Hepatocyte (in vitro differentiated cells): ENCODE measurements at places on chromosomes 2 and 18. TPM values are rescaled to one million over a fixed set of nuclear protein-coding genes. Genes with fewer than 3 reads are reported as not detected.
A peak's percentile ranks its signal among the peaks of the same experiment; 100 is the strongest.

DNA sequence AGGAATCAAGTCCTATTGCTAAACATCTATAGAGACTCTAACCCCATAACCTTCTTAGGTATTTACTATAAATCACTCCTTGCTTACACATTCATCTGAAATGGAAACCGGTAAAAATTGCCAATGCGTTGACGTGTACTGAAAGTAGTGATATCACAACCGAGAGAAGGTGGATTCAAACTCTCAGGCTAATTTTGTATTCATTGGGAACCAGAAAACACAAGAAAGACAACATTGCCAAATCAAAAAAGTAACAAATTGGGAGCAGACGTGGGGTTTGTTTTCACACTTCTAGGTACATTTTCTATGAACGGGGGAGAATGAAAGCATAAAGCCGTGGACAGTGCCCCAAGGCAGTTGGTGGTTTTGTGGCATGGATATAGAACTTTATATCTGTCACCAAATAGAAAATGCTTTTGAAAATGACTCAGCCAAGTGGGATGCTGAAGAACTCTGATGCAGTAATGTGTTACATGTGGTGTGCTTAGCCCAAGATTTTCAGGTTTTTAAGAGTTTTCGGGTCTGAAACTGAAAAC, 155.1 kb upstream of the RASGRP3 start:
- H3K4me1 ChIP-seq = no peaks in the 10 kb centered on the region
- H3K27me3 ChIP-seq = no peaks in the 10 kb centered on the region
- DNase-seq = no peak
- H3K4me3 ChIP-seq = no peak overlapping the region
- H3K36me3 ChIP-seq = no peaks in the 10 kb centered on the region

DNA sequence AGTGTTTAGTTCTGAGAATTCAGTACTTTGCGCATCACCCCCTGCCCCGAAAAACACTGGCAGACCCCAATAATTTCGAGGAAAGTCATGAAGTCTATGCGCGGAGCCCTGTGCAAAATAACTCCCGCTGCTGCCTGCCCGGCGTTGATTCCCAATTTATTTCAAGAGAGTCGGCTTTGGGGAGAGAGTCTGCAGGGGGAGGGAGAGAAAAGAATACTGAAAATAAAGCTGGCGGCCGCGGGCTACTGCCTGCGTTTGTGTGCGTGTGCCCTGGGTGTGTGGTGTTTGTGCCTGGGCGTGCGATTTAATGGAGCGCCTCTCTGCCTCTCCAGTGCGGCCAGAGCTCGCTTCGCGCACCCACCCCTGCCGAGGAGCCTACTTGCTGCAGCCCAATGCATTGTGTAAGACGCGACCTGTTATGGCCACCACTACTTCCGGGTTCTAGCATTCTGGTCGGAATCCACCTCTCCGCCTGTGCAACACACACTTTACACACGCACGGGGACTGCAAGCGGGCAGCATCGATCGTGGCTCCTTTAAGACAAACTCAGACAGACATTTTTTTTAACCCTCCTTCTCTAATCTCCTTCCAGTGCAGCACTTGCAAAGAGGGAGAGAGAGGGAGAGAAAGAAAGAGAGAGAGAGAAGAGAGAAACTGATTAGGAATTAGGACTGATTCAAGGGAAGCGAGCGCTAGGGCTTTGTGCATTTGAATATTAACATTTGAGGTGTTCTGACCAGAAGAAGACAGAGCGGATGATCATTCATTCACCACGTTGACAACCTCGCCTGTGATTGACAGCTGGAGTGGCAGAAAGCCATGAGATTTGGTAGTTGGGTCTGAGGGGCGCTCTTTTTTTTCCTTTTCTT, at the start of gene MEIS1:
Gene MEIS1 (plus strand): TSS at position 447 of the 870 bp plus-strand sequence. CDS start 732 bp downstream, outside the sequence.
- H3K27me3 ChIP-seq = no peaks in the 10 kb centered on the region
- H3K36me3 ChIP-seq = no peaks in the 10 kb centered on the region
- peak within 1 kb of the TSS; percentile 93 for H3K27ac ChIP-seq
- peak within 1 kb of the TSS; percentile 57 for H3K4me3 ChIP-seq
- peak; percentile 94 for DNase-seq

GRCh38 chr2:100818606-100819369, 1.2 kb upstream of the NPAS2 start:
- no peaks in the 10 kb centered on the region for H3K36me3 ChIP-seq
- peaks cover 6% of the 10 kb centered on the region for H3K4me1 ChIP-seq
- peaks cover 5% of the 10 kb centered on the region for H3K27me3 ChIP-seq
- peak overlapping the region; percentile 75 for H3K27ac ChIP-seq
- peak; percentile 71 for DNase-seq

DNA sequence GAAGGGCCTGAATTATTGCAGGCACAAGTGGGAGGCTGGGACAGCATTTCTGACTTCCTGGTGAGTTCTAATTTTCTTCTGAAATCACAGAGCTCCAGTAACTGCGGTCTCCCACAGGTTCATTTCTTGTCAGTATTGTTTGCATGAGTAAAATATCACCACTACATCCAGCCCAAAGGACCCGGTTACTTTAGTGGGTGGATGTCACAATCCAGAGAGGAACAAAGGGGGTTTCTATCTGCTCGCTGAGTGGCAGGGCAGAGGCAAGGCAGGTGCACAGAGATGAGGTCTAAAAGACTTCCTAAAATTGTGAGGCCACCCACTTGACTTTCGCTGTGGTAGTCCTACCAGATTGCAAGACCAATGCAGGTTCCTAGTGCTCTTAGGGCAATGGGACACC, 800.4 kb upstream of the ID2 start:
- H3K27ac ChIP-seq = no peak overlapping the region
- no peaks in the 10 kb centered on the region for H3K36me3 ChIP-seq
- H3K4me3 ChIP-seq = no peak overlapping the region
- peaks cover 3% of the 10 kb centered on the region for H3K27me3 ChIP-seq
- no peak for DNase-seq

DNA sequence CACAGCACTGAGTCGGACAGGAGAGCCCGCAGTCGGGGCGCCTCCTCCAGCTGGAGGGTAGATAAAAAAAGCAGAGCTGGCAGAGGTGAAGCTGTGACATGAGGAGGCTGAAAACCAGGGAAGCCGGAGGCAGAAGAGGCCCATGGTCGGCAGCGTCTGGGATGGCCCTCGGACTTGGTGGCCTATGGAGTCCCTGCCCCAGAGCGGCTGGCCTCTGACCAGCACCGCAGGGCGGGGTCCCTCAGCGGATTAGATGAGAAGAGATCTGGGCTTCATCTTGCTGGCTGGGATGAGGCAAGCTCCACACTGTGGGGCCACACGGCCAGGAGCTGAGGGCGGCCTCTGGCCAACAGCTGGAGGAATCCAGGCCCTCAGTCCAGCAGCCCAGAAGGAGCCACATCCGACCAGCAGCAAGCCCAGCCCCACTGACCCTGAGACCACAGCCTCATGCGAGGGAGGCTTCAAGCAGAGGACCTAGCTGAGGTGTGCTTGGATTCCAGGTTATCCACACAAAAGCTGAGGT, 174.1 kb downstream of the EIPR1 start:
- no peaks in the 10 kb centered on the region for H3K27me3 ChIP-seq
- no peak overlapping the region for H3K4me3 ChIP-seq
- no peak for DNase-seq
- H3K4me1 ChIP-seq = no peaks in the 10 kb centered on the region

DNA sequence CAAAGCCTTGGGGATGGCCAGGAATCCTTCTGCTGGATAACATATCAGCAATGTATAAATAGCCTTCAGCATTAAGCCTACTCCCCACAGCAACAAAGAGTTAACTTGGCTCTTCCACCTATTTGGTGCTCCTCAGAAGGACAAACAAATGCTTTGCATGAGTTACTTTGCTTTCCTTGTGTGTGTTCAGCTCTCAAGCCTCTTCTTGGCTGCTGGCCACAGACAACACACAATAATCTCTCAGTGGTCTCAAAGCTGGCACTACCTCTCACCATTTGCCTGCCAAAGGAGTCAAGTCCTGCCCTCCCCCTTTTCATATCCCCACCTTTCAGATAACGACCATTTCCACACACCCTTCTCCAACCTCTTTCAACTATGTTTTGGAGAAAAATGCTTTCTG, 17.5 kb downstream of the FTCDNL1 start:
- H3K4me1 ChIP-seq = no peaks in the 10 kb centered on the region
- DNase-seq = no peak
- no peaks in the 10 kb centered on the region for H3K27me3 ChIP-seq
- H3K4me3 ChIP-seq = no peak overlapping the region

DNA sequence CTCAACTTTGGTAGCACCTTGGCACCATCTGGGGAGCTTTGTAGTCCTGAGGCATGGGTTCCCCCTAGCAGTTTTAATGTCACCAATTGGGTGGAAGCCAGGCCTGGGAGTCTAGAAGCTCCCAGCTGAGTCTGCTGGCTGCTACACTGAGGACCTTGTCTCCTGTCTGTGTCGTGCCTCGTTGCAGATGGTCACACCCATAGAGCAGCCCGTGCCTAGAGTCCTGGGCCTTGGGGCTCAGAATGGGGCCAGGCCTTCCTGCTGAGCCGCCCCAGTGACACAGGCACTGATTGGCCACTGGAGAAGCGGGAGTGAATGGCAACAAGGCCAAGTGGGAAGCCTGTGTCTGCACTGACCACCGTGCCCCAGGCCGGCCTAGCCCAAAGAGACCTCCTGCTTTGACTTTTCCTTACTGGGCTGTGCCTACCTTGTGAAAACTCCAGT, 113.2 kb downstream of the SH3RF3 start:
- no peak for DNase-seq
- no peak overlapping the region for H3K27ac ChIP-seq
- no peaks in the 10 kb centered on the region for H3K36me3 ChIP-seq
- no peaks in the 10 kb centered on the region for H3K27me3 ChIP-seq
- H3K4me1 ChIP-seq = no peaks in the 10 kb centered on the region
- no peak overlapping the region for H3K4me3 ChIP-seq

GRCh38 chr18:54608028-54608642, 17.1 kb downstream of the DYNAP start:
- no peak for DNase-seq
- H3K4me3 ChIP-seq = no peak overlapping the region
- no peaks in the 10 kb centered on the region for H3K36me3 ChIP-seq
- no peaks in the 10 kb centered on the region for H3K27me3 ChIP-seq
- peaks cover 6% of the 10 kb centered on the region for H3K4me1 ChIP-seq
- H3K27ac ChIP-seq = peak overlapping the region; percentile 85

DNA sequence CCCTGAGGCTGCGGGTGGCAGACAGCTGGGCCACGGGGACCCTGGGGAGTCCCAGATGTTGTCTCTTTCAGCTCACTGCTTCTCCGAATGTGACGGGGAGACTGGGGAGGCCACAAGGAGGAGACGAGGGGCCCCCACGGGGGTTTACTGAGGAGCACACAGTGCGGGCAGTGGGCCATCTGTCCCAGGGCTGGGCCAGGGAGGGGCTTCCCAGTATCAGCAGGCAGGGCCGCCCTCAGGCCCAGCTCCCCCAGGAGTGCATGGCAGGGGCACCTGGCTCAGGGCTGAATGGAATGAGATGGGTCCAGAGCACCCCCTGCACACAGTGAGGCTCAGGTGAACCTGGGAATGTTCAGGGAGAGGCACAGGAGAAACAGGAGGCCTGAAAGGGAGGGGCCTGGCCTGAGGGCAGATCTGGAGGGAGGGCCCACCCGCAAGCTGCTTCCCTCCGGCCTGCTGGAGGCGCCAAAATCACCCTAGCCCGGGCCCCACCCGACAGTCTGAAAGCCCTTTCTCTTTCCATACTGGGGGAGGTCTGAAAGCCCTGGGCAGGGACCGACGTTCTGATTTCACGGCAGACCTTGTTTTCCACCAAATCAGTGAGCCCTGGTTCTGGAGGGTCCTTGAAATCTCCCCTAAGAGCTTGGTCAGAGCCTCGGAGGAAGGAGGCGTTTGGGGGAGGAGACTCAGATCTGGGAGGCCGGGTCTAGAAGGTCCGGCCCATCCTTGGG, 35.5 kb upstream of the PTMA start:
- peak overlapping the region; percentile 89 for H3K27ac ChIP-seq
- H3K4me3 ChIP-seq = no peak overlapping the region
- peak; percentile 81 for DNase-seq

DNA sequence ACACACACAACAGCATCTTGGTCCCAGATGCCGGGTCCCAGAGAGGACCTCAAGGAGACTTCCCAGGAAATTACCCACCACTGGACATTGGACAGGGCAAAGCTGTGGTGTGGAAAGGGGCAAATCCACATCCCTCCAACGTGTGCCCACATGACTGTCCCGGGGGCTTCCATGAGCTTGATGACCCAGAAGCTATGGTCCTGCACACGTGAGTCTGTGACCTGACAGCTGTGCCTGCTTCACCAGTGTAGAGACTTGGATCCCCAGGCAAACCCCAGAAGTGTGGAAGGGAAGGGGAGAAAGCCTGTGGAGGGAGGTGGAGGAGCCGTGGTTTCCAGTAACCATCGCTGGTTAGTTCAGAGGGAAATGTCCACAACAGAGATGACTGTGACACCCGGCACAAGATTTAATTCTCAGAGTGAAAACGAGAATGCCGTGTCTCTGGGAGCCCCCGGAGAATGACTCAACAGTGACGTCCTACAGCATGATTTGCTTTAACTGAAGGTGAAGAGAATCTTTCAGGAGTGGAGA, 19.1 kb upstream of the GPR55 start:
- no peak overlapping the region for H3K4me3 ChIP-seq
- no peaks in the 10 kb centered on the region for H3K27me3 ChIP-seq
- DNase-seq = no peak

GRCh38 chr18:59563176-59563785, 133.9 kb downstream of the CCBE1 start:
- no peak for DNase-seq
- H3K27me3 ChIP-seq = no peaks in the 10 kb centered on the region
- no peak overlapping the region for H3K4me3 ChIP-seq
- H3K27ac ChIP-seq = no peak overlapping the region

- peak overlapping the region; percentile 82 for H3K27ac ChIP-seq
- peak overlapping the region; percentile 17 for H3K4me3 ChIP-seq
- H3K36me3 ChIP-seq = no peaks in the 10 kb centered on the region
- peaks cover 64% of the 10 kb centered on the region for H3K4me1 ChIP-seq
These were observed 22.7 kb downstream of the BCL11A start for GRCh38 chr2:60530660-60531281.

GRCh38 chr2:206614811-206615210, 27.5 kb upstream of the FAM237A start:
- no peak for DNase-seq
- no peak overlapping the region for H3K4me3 ChIP-seq
- no peak overlapping the region for H3K27ac ChIP-seq
- H3K36me3 ChIP-seq = no peaks in the 10 kb centered on the region

DNA sequence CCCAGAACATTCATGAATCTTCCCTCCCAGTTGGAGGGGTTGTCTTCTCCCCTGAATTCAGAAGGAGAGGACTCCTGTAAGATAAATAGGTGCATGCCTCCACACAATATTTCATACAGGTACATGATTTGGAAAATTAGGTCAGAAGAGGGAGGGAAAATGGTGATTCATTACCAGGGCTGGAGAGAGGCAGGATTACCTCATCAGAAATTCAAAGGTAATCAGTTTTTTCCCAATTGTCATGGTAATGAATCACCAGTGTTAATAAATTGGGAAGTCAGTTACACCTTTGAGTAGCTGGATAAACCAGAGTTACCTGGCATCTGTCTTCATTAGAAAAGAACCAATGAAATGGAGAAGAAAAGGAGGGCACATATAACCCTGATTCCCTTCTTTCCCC, 128.5 kb downstream of the EN1 start:
- no peaks in the 10 kb centered on the region for H3K36me3 ChIP-seq
- H3K4me1 ChIP-seq = no peaks in the 10 kb centered on the region
- H3K27me3 ChIP-seq = no peaks in the 10 kb centered on the region
- DNase-seq = no peak
- no peak overlapping the region for H3K4me3 ChIP-seq
- no peak overlapping the region for H3K27ac ChIP-seq

The OXER1 gene
- 3.7 and 5.1 TPM in 2 replicates for total RNA-seq

The ARL4C gene
- 14.6 and 15.9 TPM in 2 replicates for total RNA-seq

The CBLN2 gene
- total RNA-seq = 0.52 and 1.1 TPM in 2 replicates

The ARHGAP15 gene
- 0.17 and 1.0 TPM in 2 replicates for total RNA-seq

The CFAP53 gene
- 0.24 and 0.50 TPM in 2 replicates for total RNA-seq

The DNER gene
- total RNA-seq = 0.37 and 0.48 TPM in 2 replicates

The CCDC121 gene
- 2.7 and 4.4 TPM in 2 replicates for total RNA-seq

The CAPG gene
- 108 and 123 TPM in 2 replicates for total RNA-seq

The OR6B2 gene
- total RNA-seq = not detected in 2 replicates

The KIF5C gene
- 3.6 and 5.4 TPM in 2 replicates for total RNA-seq
